Jurkat, Clone E6-1 (cell line): ENCODE measurements at places on chromosomes 4 and X.

DNA sequence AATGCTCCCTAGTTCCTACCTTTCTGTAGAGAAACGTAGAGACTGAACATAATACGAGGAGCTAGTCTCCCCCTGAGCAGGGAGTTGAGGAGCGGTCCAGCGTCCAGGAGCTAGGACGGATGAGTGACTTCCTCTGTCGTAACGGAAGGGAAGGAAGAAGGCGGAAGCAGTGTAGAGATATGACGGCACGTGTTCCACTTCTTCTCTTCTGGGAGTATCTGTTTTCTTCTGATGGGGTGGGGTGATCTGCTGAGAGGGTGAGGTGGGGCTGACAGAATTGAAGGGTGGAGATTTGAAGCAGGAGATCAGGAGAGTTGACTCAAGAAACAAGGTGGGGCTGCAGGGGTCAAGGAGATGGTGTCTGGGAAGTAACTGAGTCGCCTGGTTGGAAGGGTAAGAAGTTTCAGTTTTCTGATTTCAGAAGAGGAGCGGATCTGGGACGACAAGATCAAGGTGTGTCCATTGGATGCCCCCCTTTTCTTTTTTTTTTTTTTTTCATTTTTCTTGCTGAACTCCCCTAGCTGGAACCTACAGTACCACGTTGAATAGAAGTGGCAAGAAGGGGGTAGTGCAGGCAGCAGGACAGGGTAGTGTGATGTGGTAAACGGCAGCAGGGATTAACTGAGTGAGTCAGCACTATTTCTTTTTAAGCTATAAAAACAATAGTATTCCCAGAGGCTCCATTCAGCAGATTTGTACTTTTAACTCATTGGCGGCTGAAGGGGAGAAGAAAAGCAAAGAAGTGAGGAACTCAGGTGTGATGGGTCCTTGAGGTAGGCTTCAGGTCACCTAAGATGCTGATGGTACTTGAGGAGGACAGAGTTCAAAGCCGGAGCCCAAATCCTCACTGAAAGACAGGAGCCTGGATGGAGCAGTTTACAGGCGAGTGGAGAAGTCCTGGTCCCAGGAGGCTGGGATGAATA, 50.8 kb upstream of the SETD7 start:
- peak; percentile 28 for DNase-seq

DNA sequence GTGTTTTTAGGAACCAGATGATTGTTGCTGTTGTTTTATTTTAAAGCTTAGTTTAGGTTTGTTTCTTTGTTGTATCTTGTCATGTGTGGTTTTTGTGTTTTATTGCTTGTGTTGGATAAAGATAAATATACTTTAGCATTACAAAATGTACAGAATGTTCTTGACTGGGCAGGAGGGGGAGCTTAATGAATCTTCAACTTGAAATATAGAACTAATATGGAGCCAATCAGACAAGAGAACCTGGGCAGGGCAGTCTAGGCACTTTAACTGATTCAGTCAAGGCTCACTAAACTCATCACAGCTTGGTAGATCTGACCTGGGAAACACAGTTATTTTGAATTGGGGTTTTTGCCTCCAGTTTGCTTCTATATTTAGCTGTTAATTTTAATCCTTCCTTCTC, 304.2 kb downstream of the ARHGAP24 start:
- DNase-seq = no peak

GRCh38 chrX:37472836-37473235, 98.6 kb upstream of the LANCL3 start:
- DNase-seq = no peak

DNA sequence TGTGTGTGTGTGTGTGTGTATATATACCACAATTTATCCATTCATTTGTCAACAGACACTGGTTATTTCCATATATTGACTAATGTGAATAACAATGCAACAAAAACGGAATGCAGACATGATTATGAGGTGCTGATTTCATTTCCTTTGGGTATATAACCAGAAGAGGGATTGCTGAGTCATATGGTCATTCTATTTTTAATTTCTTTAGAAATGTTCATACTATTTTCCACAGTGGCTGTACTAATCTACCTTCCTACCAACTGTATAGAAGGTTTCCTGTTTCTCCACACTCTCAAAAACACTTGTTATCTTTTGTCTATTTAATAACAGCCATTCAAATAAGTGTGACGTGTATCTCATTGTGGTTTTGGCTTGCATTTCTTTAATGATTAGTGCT, 269.9 kb downstream of the OPHN1 start:
- no peak for DNase-seq

- no peak for DNase-seq
Observed at GRCh38 chr4:159432436-159432835, 329.6 kb downstream of the RAPGEF2 start.

DNA sequence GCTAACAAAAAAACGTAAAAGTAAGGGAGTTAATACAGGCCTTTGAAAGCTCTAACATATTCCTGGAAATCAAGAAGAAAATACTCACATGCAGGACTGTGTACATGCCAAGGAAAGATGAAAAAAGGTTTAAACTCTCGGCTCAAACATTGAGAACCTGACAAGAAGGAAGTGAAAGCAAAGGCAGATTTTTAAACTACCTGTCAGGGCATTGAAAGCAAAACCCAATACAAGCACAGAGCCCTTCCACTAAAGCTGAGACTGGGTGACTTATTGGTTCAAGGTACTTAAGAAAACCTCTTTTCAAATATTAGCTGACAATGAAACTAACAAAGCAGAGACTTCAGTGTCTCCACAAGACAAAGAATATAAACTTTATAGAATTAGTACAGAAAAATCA, 313.0 kb upstream of the GRID2 start:
- no peak for DNase-seq

- DNase-seq = no peak
Observed at GRCh38 chrX:85223359-85223758, 20.2 kb downstream of the SATL1 start.

- DNase-seq = no peak
Observed at GRCh38 chrX:18973527-18974192, 10.3 kb downstream of the PHKA2 start.

- DNase-seq = no peak
Observed at GRCh38 chr4:104424989-104425388, 69.7 kb downstream of the CXXC4 start.

GRCh38 chrX:46715997-46716396, 42.9 kb downstream of the SLC9A7 start:
- no peak for DNase-seq

DNA sequence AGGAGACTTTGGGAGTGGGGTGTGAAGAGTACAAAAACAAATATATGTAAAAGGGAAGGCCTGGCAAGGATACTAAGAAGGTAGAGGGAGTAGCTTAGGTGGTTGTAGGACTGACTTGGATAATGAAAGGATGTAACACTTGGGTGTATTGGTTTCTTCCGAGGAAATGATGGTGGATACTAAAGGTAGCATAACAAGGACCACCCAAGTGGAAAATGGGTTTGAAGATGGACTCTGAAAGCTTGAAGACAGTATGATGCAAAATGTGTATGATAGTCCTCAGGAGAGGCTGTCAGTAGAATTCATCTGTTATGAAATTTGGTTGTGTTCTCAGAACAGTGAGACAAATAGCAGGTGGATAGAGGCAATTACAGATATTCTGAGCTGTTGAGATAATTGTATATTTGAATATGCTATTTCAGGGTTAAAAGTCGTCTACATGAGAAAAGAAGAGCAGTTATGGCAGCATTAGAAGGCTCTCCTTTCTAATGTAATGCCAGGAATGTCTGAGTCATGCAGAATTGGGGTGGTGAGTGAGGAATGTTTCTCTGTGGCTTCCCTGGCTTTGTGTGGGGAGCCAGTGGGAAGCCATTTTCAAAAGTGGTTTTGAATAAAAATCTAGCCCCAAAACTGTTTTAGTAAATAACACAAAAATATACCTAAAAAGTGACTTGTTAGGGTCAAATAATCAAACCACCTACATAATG, 75.6 kb downstream of the FHIP1A start:
- DNase-seq = no peak

DNA sequence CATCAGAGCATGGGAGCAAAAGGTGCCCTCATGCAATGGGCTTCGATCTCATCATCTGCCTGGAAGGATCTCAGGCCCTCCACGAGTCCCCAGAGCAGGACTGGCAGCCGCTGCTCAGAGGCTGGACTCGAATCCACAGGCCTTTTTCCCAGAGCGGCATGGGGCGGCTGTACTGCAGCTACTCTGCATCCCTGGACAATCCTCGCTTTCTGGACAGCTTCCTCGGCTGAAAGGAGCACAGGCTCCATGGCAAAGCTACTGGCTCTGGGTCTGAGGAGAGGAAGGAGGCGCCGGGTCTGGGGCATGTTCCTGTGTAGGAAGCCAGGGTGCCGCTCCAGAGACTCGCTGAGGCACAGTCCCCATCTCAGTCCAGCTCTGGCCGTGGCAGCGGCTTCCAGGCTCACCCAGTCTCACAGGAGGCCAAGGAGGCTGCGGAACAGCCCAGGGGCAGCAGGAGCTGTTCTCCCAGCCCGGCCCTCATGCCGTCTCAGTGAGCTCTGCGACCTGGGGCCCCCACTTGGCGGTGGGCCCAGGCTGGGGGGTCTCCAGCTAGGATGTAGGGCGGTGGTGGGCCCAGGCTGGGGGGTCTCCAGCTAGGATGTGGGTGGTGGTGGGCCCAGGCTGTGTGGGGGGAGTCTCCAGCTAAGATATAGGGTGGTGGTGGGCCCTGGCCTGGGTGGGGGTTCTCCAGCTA, 2.7 kb upstream of the SPON2 start:
- no peak for DNase-seq

GRCh38 chr4:42150653-42151567, 1.5 kb downstream of the BEND4 start:
- DNase-seq = no peak

- no peak for DNase-seq
Observed at GRCh38 chr4:74545448-74545847, 100.5 kb downstream of the AREG start.

- DNase-seq = peak; percentile 59
Observed at GRCh38 chr4:38667085-38667893, 3.3 kb downstream of the KLF3 start.

DNA sequence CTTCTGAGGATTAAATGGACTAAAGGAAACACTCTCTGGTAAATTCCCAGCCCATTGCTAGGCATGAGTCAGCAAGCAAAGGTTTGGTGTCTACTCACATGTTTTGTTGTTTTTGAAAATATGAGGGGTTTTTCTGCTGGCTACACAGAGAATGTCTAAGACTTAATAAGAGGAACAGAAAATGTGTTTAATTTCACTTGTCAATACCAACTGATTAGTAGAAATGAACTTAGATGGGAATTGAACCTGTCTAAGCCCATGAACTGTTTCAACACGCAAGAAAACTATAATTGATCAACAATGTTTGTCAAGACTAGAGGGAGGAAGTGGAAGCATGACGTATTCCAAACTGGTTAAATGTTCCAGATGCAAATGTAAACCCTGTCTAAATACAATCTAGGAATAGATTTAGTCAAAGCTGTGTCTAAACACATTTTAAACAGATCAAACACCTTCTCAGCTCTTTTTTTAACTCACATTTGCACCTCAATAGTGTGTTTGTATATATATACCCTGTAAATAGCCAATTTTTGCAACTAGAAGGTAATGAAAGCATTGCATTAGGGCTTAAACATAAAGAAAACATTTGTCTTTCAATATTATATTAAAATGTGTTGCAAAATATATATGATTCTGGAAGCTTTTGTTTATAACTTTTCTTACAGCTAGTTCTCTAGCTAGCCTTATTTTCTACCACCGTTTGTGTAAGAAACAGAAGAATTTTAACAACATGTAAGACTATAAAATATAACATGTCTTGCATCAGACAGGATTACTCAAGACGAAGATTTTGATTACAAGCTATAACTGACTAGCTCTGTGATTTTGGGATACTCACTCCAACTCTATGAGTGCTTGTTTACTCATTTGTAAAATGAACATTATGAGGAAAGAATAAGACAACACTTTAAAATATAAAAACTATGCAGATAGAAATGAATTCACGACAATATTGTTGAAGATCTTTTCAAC, 607.8 kb downstream of the FSTL5 start:
- DNase-seq = no peak

GRCh38 chr4:43369036-43369594, 476.6 kb downstream of the GRXCR1 start:
- no peak for DNase-seq

DNA sequence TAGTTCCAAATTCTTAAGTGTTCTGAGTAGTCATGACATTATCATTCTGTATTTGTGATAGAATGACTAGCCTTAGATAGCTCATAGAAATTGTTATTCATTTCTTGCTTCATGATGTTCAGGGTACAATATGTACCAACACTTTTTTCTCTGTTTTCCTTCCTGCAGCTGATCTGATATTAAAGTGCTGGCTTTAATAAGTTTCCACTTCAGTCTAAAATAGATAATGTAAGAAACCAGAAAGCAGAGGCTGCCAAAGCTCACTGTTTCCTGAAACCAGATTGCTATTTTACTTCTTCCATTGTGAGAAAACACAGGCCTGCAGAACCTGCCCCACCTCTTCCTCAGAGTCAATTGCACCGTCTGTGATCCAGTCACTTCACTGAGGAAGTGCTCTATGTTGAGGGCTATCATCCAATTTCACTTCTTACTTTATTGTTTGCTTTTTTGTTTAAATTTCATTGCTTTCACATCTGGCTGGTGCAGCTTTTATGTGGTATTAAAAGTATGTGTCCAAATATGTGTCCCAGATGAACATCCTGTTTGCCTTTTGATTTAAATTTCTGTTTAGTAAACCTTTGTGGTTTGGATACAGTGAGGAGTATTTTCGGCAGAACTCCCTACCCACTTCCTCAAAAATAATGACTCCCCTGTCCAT, 652.1 kb downstream of the ANKRD50 start:
- peak; percentile 1 for DNase-seq

DNA sequence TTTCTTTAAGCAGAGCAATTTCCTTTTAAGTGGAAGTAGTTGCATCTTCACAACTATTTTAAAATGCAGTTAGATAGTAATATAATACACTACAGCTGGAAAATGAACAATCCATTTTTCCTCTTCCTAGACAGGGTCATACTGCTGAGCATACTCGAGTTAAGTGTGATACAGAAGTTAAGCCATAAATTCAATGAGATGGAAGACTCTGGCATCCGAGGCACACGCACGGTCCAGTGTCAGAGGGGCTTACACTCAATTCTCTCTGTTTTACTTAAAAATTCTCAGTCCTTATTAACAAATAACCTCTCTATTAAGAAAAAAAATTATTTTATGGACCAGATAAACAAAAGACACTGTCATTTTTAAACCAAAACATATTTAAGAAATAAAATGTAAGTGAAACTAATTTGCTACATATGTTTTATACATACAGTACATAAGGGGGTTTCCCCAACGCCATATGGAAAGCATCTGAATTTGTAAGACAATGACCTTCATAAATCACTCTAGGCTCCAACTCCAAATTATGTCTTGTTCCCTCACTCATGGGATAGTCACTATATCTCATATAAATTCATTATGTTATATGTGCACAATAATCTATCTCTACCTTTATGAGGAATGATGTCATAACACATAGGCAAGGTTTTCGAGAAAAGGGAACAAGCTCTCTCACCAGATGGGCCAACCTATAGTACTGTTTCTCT, 315.3 kb downstream of the PAPSS1 start:
- no peak for DNase-seq

- no peak for DNase-seq
Observed at GRCh38 chrX:143633461-143634308, 2.2 kb downstream of the SLITRK4 start.

DNA sequence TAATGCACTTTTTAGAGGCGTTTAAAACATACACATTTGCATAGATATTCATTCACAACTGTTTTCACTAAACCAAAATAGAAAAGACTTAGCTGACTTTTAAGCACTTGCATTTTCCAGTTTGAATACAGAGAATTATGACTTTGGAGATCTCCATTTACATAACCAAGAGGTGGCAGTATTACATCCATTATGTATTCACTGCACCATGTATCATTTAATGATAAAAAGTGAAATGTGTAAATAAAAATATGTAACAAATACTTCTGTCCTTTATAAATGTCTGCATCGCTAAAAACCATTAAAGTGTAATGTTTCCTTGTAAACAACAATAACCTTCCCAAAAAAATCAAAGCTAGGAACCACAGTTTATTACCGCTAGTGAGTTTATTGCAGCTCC, 413.2 kb downstream of the FGF13 start:
- no peak for DNase-seq
